ENCODE measurements at places on chromosomes 5 and 9.

DNA sequence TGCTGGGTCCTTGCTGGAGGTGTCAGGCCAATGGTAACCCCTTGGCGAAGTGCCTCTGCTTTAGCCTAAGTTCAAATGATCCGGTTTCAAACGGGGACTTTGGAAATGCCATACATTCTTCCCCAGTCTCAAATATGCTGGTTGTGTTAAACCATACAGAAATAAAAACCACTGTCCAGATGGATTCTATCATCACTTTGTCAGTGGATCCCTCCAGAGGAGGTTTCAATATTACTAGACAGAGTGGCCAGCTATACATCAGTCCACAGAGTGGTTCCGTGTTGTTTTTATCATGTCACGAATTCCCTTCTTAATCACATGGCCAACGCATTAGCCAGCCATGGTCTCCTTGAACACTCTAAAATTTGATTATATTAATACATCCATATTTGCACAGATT lies 7.3 kb upstream of the RANBP17 start:
- DNase-seq = no peak

DNA sequence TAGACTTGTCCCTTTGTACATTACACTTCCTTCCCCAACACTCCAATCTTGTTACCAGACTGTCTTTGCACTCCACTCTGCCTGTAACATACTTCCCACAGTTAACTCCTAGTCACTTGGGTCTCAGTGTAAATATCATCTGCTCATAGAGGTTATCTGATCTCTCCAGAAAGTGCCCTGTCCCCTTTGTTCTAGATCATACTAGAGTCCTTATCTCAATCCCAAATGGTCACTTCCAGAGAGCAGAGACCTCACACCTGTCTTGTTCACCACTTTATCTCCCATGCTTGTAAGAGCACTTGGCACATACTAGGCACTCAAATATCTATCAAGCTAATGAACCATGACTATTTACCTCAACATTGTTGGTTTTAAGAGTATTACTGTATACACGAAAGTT lies 30.4 kb downstream of the SETX start:
- no peak for DNase-seq

DNA sequence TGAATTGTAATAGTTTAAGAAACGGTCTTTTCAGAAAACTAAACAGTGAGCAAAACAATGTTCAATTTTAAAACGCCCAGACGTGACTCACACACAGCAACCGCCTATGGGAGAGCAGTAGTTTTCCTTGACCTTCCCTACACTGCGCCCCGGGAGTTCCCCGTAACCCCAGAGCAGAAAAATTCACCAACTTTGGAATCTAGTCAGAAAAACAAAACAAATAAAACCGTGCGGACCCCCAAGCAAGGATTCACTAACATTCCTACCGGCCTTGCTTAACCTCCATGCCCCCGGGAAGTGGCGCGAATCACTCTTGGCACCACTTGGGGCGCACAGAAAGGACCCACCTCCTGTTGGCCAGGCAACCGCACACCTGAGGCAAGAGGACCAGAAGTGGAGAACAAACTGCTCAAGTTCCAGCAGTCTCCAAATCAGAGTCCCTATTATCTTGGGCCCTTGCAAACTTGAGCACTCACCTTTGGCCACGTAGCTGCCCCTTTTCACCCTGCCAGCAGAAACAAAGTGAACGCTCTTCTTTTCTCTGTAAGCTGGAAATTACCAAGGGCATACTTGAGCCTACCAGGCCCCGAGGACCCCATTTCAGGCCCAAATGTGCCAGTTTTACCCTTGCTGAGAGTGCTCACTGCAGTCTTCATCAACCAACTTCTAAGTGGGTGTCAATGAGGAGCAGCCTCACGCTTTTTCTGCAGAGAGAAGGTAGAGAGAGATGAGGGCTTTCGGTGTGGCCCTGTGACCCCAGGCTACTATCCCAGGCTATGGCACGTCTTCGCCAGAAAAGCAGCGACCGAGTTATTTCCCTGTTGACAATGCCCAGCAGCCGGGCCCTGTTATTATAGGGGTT lies 189.7 kb downstream of the MEF2C start:
- no peak for DNase-seq

DNA sequence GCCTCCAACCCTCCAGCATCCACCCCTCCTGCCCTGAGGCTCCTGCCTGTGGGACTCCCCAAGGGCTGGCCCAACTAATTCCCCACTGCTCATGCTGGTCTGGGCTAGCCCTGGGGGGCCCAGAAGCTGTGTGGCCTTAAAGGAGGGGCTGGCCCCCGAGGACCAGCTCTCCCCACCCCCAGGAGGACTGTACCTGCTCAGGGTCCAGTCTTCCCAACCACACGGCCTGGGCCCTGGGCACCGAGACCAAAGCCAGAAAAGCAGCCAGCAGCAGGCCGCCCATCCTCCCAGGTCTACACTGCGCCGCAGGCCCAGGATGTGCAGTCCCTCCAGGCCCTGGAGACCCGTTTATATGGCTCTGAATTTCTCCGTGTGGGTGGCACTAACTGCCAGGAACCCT lies at the start of gene LCN6:
LCN6 (minus strand) TSS at position 325 of the 400 bp plus-strand sequence; CDS start at position 283, 42 bp downstream.
- DNase-seq = no peak

GRCh38 chr5:57302643-57303042 lies 128.8 kb downstream of the GPBP1 start:
- no peak for DNase-seq

GRCh38 chr9:91116211-91116610 lies 245.5 kb downstream of the AUH start:
- no peak for DNase-seq

GRCh38 chr5:136655468-136655867 lies 290.1 kb upstream of the TRPC7 start:
- no peak for DNase-seq

DNA sequence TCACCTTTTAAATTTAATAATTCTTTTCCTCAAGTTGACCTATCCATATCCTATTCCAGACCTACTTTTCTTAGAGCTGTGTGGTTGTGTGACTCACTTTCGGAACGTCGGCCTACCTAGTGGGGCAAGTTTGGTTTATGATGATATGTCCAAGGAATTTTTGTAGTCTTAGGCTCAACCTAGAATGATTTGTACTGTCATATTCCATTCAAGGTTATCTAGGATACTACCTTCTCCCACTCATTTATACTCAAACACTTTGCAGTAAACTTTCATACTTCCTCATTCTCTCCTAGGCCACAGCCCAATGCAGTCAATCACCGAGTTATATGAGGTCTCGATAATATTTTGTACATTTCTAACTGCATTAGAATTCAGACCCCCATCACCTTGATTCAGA lies 61.9 kb downstream of the PIK3R1 start:
- DNase-seq = no peak

GRCh38 chr5:39783756-39784421 lies 359.1 kb upstream of the DAB2 start:
- no peak for DNase-seq

DNA sequence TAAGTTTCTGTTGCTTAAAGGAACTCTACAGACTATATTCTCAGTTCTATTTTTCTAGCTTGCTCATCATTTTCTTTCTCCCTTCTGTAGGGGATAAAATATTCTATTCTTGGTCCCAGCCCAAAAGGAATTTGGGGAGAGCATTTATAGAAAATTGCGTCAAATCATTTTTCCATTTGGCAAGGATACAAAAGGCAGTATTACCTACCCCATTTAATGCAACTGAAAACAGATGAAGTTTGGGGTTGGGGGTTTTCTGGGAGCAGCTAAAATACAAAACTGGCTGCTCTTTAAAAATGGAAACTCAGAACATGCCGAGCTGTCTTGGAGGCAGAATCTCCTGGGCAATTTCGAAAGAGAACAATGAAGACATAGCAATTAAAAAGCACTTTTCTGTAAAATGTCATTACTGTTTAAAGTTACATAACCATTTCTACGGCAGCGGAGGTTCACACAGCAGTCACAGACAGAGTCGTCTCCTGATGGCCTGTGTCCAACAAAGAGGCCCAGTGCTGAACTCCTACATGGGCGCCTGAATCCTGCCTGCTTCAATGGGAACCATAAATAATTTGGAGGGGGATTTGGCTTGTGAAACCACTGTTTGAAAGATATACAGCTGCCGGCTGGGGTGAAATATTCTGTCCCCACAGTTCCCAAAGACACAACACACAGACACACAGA lies 152.4 kb downstream of the BRINP1 start:
- DNase-seq = no peak

DNA sequence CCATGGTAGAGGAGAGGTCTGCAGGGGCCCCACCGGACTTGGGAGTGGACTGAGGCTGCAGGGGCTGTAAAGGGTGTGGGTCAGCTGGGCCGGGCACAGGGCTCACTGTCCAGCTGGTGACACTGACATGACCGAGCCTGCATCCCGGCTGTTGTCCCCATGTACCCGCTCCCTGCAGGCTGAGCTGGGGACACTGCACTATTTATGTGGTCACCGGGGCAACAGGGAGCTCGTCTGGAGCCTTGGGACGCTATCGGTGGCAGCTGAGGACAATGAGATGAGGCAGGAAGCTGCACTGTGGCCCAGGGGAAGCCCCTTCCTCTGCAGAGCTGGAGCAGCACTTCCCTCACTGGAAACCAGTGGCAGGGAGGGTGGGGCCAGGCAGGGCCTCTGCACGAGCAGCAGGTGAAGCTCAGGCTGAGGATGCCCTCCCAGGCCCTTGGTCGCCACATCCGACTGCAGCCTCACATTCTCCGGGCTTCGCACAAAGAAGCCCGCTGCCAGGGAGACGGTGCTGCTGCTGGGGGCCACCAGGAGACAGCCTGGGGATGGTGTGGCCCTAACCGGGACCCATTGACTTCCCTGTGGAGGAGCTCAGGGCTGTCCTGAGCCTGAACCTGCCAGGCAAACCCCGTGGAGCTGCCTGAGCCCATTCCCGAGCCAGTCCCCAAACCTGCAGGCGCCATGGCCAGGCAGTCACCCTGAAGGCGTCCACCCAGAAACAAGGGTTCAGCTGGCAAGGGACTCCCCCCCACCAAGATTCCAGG lies 26.4 kb downstream of the ZDHHC11B start:
- no peak for DNase-seq

- no peak for DNase-seq
These were observed 696.9 kb upstream of the C9orf72 start for GRCh38 chr9:28270156-28270555.

GRCh38 chr5:120016717-120017382 lies 387.5 kb downstream of the FAM170A start:
- DNase-seq = no peak

DNA sequence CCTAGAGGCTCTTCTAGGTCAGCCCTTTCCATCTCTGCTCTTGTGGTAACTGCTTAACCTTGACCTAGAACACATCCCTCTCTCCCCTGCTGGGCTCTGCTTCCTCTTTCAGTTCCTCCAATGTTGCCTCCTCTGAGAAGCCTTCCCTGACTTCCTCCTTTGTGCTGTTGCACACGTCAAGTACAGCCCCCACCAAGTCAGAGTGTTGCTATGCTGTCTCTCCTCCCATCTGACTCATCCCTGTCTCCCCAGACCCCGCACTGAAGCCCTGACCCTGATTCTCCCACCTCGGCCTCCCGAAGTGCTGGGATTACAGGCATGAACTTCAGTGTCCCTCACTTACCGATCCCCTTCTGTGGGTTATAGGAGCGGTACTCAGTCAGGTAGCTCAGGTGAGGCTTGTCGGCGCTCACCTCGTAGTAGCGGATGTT lies 10.4 kb upstream of the TRIM14 start:
- peak; percentile 21 for DNase-seq

GRCh38 chr5:102874054-102874453 lies 118.9 kb downstream of the PAM start:
- no peak for DNase-seq

DNA sequence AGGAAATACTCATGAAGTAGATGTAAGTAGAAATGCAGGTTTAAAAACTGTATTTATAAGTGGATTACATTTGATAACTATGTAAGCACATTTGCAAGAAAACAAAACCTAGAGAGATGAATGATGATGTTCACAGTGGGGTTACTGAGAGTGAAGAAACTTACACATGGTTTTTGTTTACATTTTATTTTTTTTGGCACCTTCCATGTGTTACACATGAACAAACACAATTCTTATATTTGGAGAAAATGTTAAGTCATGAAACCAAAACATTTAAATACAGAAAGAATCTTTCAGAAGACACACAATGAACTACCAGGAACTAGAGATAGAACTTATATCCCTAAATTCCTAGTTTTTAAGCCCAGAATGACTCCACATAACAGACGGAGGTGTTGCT lies 51.5 kb upstream of the SPATA31E1 start:
- no peak for DNase-seq

GRCh38 chr9:93886911-93887310 lies 68.2 kb downstream of the BARX1 start:
- DNase-seq = no peak

GRCh38 chr5:25991639-25992038 lies 1046.7 kb downstream of the CDH9 start:
- DNase-seq = no peak

DNA sequence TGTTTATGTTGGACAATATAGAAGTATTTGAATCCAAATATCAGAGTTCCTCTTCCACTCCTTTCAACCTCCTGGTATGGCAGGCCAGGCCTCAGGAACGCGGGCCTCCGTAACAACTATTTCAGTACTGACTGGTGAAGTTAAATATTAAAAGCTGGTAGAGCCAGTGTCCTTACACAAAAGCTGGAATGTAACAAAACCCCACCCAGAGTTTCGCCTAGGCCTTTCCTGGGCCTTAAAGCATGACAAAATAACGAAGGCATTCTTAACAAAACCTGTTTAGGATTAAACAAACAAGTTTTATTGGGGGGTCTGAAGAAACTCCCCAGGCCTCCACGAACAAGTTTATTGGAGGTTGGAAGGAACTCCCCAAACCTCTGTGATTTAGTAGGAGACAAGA lies 61.6 kb upstream of the GNE start:
- no peak for DNase-seq

GRCh38 chr5:177981296-177982071 lies 14.6 kb downstream of the PROP1 start:
- DNase-seq = no peak

- no peak for DNase-seq
These were observed 218.6 kb downstream of the TMEM38B start for GRCh38 chr9:105912863-105913516.

DNA sequence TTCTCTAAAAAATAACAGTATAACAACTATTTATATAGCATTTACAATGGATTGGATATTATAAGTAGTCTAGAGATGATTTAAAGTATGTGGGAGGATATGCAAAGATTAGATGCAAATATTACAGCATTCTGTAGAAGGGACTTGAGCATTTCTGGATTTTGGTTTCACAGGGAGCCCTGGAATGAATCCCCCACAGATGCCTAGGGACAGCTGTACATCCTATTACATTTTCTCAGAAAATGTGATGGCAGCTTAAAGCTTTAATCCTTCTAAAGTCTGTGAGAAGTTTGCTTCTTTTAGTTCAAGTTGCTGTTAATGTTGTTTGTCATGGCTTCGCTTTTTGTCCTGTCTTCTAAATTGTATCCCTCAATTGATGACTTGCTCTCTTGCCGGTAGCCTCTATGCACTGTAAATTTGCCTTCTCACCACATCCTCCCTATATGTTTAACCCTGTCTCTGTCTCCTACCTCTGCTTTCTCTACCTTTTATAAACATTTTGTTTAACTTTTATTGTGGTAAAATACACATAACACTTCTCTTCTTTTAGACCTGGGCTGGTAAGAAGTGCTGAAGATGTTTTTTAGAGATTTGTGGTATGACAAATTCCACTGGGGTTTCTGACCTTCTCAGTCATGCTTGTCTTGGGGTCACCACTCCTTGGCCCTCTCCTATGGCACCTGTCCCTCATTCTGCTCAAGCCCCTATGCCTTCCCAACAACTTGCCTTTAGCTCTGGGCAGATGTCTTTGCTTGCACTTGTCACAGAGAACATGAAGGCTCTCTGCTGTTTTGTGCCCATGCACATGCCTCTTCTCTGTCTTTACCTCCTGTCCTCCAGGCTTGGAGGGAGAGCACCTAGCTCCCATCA lies 37.9 kb downstream of the LNPEP start:
- no peak for DNase-seq

GRCh38 chr9:105216440-105217178 lies 27.8 kb upstream of the SLC44A1 start:
- no peak for DNase-seq

GRCh38 chr5:102090770-102091169 lies 205.3 kb downstream of the SLCO4C1 start:
- DNase-seq = no peak
